Thymus (tissue), 14 donors: ENCODE measurements at places on chromosomes 4 and X.

- DNase-seq: no peak
Measured at GRCh38 chr4:61405307-61405706, 205.2 kb downstream of the ADGRL3 start.

- DNase-seq: peak; percentile 10
Measured at GRCh38 chrX:151397741-151398070, 700 bp downstream of the VMA21 start.

- no peak for DNase-seq
Measured at GRCh38 chr4:8840816-8841455, 30.7 kb downstream of the HMX1 start.

- no peak for DNase-seq
Measured at GRCh38 chr4:10225096-10225495, 108.5 kb upstream of the WDR1 start.

DNA sequence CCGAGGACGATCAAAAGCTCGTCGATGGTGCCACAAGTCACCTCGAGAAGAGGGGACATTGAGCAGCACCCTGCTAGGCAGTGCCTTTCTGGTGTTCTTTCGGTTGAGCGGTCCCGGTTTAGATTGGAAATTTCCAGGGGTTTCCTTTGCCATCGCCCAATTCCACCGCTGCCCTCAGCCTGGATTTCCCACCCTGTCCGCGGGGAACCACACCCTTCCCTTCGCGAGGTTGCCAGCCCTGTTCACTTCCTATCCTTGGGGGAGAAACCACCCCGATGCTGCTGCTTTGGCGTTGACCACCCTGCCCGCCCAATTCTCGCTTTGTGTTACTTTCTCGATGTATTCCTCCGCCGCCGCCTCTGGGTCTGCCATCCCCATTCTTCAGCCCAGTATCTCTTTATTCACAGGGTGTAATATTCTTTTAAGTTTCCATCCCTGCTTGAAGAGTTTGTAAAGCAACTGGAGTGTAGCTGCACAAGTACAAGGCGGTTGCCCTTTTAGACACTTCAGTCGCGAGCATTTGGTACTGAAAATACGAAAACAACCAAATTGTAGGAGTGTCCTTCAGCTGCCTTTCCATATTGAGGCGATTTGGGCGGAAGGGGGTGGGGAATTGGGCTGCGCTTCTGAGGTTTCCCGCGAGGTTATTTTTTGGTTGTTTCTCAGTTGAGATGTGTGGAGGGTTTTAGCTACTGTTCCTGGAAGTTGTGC is 1.1 kb downstream of the OGT start:
- DNase-seq: no peak
